ENCODE measurements at places on chromosomes 12 and 14. TPM values are rescaled to one million over a fixed set of nuclear protein-coding genes. Genes with fewer than 3 reads are reported as not detected.

GRCh38 chr14:65371784-65372183 is 40.7 kb upstream of the FUT8 start:
- DNase-seq = no peak

- no peak for DNase-seq
These were observed 583.4 kb downstream of the VRK1 start for GRCh38 chr14:97380539-97380941.

DNA sequence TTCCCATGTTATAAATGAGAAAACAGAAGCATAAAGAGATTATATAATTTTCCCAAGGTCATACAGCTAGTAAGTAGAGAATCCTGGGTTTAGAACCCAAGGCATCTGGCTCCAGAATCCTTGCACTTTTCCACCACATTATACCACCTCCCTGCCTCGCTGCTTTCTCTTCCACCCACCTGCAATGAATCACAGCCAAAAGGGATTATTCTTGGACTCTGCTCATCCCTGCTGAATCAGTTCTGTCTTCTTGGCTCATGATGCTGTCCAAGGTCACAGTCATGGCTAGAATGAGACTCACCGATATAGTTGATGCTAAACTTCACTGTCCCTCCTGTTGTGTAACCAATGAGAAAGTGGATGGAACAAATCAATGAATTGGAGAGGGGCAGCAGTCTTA is 356.6 kb downstream of the FUT8 start:
- DNase-seq = no peak

The OAS1 gene
- total RNA-seq = 60.0 TPM

- no peak for DNase-seq
These were observed 126.7 kb upstream of the CCDC196 start for GRCh38 chr14:66359500-66359899.

GRCh38 chr14:104977008-104977680 is 1.0 kb downstream of the AHNAK2 start:
- DNase-seq = peak; percentile 65

GRCh38 chr12:33514893-33515292 is 75.3 kb upstream of the SYT10 start:
- DNase-seq = no peak

DNA sequence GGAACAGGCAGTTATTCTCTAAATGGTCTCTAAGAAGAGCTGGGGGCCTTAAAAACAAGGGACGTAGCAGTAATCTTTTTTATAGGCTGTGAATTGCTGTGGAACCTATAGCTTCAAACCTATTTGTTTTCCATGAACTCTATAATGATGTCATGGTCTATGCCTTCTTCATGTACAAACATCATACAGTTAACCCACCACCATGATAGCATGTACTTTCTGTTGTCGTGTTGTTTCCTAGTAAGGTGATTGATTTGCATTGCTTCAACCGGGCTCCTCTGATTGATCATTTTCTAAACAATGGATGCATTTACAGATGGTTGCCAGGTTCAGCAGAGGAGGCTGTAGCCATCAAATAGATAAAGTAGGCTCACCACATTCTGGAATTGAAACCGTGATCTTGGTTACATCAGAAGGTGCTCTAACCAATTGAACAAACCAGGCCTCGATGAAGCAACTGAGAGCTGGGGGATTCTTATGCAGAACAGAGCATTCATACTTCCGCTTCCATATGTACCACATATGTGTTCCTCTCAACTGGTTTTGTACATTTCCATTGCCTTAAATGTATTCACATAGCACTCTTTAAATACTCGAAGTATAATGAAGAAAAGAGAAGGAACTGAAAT is 25.6 kb upstream of the PCNX1 start:
- DNase-seq = no peak

The ABCD2 gene
- total RNA-seq = 0.46 TPM

The CELA1 gene
- not detected for total RNA-seq

GRCh38 chr14:34933301-34933700 is 49.5 kb upstream of the SRP54 start:
- DNase-seq = no peak

DNA sequence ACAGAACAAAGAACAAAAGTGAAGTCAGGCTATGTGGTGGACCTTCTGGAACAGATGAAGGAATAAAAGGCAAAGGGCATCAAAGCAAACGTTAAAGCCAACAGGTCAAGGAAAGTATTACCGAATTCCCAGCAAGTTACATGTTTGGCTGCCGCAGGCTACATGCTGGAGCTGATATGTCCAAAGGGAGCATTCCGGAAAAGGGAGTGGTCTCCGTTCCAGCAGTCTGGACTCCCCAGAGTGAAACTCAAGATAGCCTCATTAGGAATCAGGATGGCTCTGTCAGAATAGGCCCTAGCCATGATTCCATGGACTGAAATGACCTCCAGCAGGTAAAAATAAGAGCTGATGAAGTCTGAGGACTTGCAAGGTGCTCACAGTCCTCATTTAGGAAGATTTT is 379.8 kb upstream of the PRICKLE1 start:
- DNase-seq = no peak

DNA sequence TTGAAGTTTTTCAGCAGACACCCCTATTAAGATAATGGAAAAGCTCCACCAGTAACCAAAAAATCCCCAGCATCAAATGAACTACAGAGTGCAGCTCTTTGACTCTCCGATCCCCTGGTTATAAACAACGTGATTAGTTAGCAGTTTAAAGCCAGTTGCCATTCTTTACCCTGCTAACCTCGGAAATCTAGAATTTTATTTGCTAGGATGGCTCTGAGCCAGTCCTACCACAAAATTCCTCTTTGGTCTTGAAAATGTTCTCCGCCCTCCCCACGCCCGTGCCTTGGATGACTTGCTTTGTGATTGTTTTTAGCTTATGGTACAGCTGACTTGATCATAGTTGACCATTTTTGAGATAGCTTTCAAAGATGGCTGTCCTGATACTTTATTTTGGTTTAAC is 1.2 kb downstream of the KLHDC2 start:
- DNase-seq = no peak

- no peak for DNase-seq
These were observed 68.8 kb downstream of the RERG start for GRCh38 chr12:15152456-15152855.

- DNase-seq = no peak
These were observed 68.4 kb upstream of the ASPG start for GRCh38 chr14:104016873-104017650.

GRCh38 chr12:13026286-13026685 is 17.9 kb upstream of the FAM234B start:
- DNase-seq = no peak

DNA sequence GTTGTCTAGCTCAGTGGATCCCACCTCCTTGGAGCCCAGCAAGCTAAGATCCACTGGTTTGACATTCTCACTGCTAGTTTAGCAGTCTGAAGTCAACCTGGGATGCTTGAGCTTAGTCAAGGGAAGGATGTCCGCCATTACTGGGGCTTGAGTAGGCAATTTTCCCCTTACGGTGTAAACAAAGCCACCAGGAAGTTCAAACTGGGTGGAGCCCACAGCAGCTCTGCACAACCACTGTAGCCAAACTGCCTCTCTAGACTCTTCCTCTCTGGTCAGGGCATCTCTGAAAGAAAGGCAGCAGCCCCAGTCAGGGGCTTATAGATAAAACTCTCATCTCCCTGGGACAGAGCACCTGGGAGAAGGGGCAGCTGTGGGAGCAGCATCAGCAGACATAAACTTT is 16.7 kb upstream of the TAS2R43 start:
- DNase-seq = no peak

The CDKN3 gene
- total RNA-seq = 1.5 TPM

DNA sequence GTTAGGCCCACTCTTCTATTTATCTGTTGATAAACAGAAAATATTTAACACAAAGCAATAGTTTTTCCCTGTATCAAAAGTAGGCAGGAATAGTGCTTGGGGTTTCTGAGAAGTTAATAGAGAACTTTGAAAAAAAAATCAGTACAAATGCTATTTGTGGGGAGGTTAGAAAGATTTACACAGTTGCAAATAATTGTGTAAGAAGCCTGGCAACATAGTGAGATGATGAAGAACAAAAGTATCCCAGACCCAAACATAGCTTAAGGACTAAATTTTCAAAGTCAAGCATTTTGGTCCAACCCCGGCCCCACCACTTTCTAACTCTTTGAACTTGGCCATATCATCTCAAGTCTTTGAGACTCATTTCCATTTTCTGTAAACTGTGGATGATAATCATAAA is 687.5 kb upstream of the TMEM132C start:
- no peak for DNase-seq

- peak; percentile 97 for DNase-seq
These were observed at the start of gene IFT81 for GRCh38 chr12:110124269-110124995. TSS of gene IFT81 (plus strand) at chr12:110124357. CDS start at chr12:110127381, 3,024 bp downstream.

DNA sequence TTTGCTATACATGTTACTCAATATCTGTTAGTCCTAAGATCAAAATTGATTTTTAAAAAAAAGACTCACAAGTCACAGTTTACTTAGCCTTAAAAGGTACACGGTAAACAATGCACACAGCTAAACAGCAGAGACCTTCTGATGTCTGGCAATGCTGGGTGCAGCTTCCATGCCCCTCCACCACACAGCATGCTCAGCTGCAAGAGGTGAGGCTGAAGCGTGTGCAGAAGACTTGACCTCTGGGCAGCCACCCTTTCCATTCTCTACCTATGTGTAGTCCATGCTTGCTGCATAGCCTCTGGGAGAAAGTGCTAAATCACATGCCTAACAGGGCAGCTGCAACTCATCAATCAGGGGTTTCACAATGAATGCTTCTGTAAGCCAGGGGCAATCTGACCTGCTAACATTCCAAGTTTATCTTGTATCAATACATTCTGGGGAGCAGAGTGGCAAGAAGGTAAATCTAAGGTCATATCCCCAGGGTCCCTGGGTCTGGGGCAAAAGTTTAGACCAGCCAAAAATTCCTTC is 44.5 kb upstream of the AMN1 start:
- DNase-seq = no peak

DNA sequence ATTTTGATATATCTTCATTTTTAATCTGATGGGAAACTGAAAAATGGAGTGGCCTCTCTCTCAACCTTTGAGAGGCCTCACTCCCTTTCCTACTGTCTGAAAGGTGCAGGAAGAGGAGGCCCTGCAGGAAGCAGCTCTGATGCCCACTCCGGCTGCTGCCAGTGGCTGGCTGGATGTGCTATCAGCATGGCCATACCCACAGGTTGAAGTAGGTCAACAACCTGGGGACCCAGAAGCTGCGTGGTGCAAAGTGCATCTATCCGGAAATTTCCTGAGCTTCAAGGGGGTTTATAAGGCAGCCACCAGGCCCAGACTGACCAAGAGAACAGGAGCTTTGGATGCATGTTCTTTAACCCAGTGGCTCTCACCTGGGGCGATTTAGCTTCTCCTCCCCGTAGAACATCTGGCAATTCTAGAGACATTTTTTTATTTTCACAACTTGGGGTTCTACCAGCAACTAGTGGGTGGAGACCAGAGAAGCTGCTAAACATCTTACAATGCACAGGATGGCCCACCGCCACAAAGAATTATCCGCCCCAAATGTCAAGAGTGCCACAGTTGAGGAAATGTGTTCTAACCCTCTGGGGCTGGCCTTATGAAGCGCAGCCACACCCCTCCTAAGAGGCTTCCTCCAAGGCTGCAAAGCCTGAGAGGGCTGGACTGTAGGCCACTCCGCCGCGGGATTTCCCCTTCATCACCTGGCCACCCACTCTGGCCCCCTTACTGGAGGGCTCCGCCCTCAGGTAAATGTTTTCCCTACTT is 8.2 kb upstream of the BATF start:
- DNase-seq = no peak

DNA sequence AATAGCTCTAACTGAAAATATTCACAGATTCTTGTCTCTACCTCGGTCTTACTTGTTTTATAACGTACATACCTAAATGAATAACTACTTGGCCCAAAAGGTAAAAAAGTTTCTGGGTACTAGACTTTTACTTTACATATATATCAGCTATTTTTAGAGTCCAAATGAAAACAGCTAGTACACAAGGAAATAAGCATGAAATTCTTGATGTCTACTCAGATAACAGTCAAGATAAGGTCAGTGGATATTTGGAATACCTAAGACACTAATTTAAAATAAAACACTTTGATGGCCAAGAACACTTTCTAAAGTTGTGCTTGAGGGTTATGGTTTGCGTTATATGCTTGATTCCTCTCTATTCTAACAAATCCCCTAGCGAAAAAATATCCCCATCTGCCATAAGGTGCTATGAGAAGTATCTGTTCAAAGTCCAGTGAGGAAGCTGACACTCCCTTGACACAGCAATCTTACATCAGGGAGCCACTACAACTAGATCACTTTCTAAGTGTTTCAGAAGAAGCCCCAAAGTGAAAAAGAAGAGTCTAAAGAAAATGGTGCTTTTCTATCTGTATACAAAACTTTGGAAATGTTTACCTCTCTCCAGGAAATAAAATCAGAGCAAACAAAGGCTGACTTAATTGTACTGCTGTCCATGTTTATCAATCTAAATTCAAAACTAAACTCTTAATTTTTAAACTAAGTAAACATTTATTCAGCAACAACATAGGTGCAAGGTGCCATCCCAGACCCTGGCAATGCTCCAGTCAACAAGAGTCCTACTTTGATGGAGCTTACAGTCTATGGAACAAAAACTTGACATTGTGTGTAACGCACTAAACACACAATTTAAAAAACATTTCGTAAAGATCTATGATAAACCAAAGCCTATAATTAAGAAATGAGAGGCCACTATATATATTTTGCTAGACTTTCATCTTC is 11.7 kb downstream of the PTPN21 start:
- no peak for DNase-seq

- DNase-seq = no peak
These were observed 18.2 kb downstream of the ANKRD9 start for GRCh38 chr14:102491366-102491765.

The NAV3 gene
- 17.8 TPM for total RNA-seq

The MMP19 gene
- 30.2 TPM for total RNA-seq

DNA sequence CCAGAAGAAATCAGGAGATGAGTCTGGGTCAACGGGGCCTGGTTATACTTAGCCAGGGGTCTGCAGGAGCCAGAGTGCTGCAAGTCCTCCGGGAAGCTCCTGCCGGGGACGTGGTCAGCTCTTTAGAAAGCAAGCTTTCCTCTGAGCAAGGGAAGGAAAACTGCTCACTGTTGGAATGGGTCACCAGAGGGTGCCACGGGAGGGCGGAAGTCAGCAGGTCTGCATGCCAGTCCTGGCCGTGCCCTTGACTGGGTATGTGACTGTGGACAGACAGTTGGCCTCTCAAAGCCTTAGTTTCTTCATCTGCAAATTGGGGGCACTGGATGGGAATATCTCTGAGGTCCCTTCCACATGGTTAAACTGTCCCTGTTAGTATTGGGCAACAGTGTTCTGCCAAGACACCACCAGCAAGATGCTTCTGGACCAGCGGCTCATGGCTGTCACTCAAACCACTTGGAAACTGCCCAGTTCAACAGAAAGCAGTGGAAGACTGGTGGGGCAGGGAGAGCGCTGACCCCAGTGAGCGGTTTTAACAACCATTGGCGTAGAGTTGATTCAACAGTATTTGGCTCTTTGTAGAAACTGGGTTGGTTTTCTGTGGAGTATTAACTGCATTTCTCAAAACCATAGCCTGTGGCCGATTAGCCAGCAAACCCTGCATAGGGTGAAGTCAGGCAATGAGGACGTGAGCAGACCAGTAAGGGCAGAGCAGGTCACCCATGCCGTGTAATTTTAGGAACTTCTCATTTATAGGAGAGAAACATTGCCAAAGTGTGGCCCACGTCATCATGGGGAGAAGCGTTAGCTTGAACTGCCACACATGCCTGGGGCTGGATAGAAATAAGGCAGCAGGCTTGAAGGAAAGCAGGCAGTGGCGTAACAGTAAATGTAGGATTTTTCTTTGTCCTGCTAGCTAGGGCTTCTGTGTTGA is 163.9 kb upstream of the PRMT8 start:
- no peak for DNase-seq

The PTPRO gene
- 10.6 TPM for total RNA-seq

All from upper lobe of right lung (tissue), 1 donor.